ENCODE measurements at places on chromosomes 11 and 22. TPM values are rescaled to one million over a fixed set of nuclear protein-coding genes. Genes with fewer than 3 reads are reported as not detected.

- DNase-seq, result no peak
Observed at GRCh38 chr11:65246506-65246905, 15.3 kb upstream of the POLA2 start.

- DNase-seq, result no peak
Observed at GRCh38 chr11:15199693-15200092, 85.0 kb downstream of the INSC start.

DNA sequence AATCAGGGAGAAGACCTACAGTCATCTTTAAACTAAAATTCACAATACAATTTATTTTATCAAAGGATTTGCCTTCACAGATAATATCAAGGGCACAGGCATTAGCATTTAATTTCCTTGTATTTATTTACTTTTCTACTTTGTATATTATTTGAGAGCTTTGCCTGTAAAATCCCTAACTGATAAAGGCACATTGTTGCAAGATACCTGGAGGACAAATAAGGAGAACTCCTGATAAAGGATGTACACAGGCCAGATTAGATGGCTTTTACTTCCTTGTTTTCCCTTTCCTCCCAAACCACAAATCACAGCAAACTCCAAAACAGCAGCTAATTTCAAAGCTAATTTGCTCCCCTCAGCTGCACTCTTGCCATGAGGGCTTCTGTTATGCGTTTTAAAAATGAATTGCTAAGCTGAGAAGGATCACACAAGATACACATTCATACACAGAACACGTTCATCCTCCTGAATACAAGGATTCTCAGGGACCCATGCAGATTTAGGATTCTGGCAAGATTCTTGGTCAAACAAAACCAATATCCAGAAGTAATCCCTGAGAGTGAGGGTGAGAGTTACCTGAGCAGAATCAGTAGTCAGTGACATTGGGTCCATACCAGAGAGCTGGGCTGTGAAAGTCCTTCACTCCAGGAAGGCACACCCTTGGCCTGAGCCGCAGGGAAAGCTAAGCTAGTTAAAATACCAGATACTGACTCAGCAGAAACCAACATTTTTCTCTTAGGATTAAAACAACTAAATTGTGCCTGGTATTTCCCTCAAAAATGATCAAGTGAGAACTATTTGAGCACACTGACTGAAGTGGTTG, 100.3 kb upstream of the CLPB start:
- no peak for DNase-seq

- DNase-seq, result no peak
Observed at GRCh38 chr22:44379817-44380755, 67.3 kb upstream of the SHISAL1 start.

- no peak for DNase-seq
Observed at GRCh38 chr11:124895471-124895971, 2.1 kb downstream of the ROBO4 start.

DNA sequence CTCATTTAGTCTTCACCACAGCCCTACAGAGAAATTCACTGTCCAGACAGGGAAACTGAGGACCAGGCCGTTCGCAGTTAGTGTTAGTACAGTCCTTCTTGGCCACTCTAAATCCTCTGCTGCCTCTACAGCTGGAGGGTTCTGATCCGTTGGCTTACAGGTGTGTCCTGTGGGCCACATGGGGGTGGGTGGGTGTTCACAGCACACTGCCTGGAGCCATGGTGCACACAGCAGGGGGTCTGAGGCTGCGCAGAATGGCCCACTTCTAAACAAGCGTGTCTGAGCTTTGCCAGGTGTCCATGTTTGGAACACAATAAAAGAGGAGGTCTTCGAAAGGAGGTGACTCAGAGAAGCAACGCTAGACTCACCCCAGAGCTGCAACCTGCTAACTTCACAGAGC, 249.0 kb downstream of the ST3GAL4 start:
- DNase-seq, result no peak

GRCh38 chr22:24209687-24210086, 28.4 kb downstream of the SUSD2 start:
- no peak for DNase-seq

- no peak for DNase-seq
Observed at GRCh38 chr11:116537121-116537520, 235.7 kb downstream of the BUD13 start.

Gene ASRGL1
- 16.4 TPM for total RNA-seq

Gene ALDH3B2
- total RNA-seq, result under 0.01 TPM

Gene TPH1
- 0.27 TPM for total RNA-seq

Gene EXPH5
- 1.6 TPM for total RNA-seq

Gene APOBEC3G
- 38.8 TPM for total RNA-seq

Gene TUBA8
- 2.4 TPM for total RNA-seq

Gene HPX
- 1.6 TPM for total RNA-seq
